Occipital lobe (tissue), 3 donors: ENCODE measurements at places on chromosomes 6 and 20. TPM values are rescaled to one million over a fixed set of nuclear protein-coding genes. Genes with fewer than 3 reads are reported as not detected.

Gene PXMP4
- total RNA-seq: 12.5 TPM

Gene PRL
- total RNA-seq: not detected

DNA sequence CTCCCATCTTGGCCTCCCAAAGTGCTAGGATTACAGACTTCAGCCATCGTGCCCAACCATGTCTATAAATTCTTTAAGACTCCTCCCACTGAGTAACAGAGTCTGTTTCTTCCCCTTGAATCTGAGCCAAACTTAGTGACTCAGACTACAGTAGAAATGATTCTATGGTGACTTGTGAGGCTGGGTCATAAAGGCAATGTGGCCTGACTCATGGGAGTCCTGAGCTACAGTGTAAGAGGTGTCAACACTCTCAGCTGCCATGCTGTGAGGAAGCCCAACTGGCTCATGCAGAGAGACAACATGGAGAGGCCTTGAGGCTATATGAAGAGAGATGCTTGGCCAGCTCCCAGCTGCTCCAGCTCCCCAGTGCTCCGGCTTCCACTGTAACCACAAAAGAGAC, 5.2 kb upstream of the NRSN2 start:
- no peak for DNase-seq

- DNase-seq: no peak
Measured at GRCh38 chr6:74128536-74128935, 432.5 kb downstream of the CD109 start.

Gene LBP
- total RNA-seq: 0.47 TPM

Gene RAET1L
- total RNA-seq: 0.62 TPM

GRCh38 chr6:166415833-166416347, 33.1 kb upstream of the MPC1 start:
- no peak for DNase-seq

DNA sequence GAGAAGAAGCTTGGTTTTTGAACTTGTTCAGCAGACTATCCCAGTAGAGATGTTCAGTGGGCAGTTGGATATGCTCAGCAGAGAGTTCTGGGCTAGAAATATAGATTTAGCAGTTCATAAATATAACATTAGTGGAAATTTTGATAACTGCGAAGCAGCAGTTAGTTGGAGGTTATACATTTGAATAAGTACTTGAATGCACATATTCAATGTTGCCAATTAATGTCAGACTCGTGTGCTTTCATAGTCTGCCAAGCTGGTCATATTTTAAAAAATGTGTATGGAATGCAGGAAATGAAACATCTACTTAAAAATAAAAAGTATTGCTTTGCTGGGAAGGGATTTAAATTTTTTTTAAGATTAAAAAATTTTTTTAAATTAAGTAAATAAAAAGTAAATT, 92.5 kb upstream of the E2F3 start:
- no peak for DNase-seq

DNA sequence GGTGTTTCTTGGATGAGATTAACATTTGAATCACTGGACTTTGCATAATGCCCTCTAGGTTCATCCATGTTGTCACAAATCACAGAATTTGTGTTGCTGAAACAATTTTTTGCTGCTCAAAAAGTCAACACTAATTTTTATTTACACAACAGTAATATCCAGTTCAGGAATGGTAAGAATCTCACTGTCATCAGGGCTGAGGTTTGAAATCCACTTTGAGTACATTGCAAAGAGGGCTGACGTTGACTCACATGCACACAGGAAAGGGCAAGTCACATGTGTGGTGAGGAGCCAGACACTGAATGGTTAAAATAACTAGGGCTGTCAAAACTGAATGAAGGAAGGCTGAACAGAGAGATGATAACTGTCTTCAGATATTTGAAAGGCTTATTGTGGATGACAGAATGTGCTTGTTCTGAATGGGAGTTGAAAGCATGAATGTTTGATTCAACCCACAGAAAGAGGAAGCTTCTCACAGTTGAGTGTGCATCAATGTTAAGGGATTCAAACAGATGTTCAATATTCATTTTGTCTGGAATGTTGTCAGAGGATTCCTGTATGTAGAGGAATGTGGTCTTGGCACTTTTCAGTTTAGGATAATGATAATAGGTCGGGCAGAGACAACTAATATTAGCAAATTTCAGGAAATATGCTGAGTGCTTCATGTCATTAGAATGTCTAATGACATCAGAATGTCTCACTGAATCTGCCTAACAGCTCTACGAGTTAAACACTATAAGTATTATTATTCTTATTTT, 3.6 kb upstream of the ADGRG6 start:
- DNase-seq: no peak

GRCh38 chr6:154479771-154480639, 30.5 kb downstream of the CNKSR3 start:
- no peak for DNase-seq

GRCh38 chr20:1637755-1638154, 17.9 kb upstream of the SIRPB1 start:
- no peak for DNase-seq

Gene CST7
- 0.31 TPM for total RNA-seq

Gene BEND6
- total RNA-seq: 27.1 TPM

GRCh38 chr6:158608221-158608620, 36.3 kb downstream of the DYNLT1 start:
- no peak for DNase-seq

- no peak for DNase-seq
Measured at GRCh38 chr6:158939255-158940159, 60.5 kb downstream of the RSPH3 start.

GRCh38 chr6:50826803-50827202, 8.1 kb downstream of the TFAP2B start:
- DNase-seq: no peak

GRCh38 chr6:70506321-70506720, 60.4 kb upstream of the SDHAF4 start:
- no peak for DNase-seq

- no peak for DNase-seq
Measured at GRCh38 chr6:28748192-28748591, 175.6 kb downstream of the TRIM27 start.

- no peak for DNase-seq
Measured at GRCh38 chr6:25053875-25054371, 118.2 kb upstream of the RIPOR2 start.

Gene ABHD16B
- total RNA-seq: not detected

GRCh38 chr20:58659841-58660240, 8.8 kb downstream of the STX16 start:
- DNase-seq: no peak

- no peak for DNase-seq
Measured at GRCh38 chr20:13101706-13102105, 92.9 kb downstream of the SPTLC3 start.

Gene CLPSL2
- not detected for total RNA-seq

- no peak for DNase-seq
Measured at GRCh38 chr6:150298030-150298380, 70.8 kb upstream of the IYD start.

GRCh38 chr6:112215488-112216284, 38.7 kb downstream of the LAMA4 start:
- DNase-seq: no peak

DNA sequence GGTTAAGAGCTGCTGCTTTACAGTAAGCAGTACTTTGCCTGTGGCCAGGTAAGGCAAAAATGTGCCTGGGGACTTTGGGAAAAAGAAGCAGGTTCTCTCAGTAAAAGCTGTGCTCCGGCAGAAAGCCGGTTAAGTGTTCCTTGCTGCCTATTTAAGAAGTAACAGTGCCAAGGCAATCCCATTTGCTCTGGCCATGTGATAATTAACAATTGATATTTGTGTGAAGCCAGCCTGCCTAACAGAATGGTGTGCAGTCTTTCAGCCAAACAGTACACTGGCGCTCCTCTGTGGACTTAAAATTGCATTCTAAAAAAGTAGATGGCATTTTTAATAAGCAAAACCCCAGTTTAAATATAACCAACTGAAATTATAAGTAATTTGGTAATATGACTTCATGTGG, 430.3 kb downstream of the PLCB1 start:
- no peak for DNase-seq

DNA sequence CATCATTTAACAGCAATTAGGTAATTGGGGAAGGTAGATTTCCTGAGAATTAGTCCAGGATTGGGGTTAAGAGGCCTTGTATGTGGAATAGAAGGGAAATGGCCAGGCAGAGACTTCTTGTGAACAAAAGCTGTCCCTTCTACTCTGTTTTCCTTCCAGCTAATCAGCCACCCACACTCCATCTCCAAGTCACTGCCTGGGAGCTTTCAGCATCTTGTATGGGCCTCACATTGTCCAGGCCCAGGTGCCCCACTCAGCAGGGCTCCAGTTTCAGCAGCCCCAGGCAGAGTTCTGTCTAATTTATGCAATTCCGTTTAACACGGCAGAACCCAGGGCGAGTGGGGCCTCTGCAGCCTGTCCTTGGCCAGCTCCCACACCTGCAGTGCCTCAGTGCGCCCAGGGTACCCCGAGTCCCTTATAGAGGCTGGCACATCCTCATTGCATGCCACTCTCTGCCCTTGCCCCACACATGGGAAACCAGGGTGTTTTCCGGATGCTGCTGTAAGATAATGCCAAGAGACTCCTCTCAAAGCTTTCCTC, 113.0 kb downstream of the EDN3 start:
- DNase-seq: no peak

GRCh38 chr6:43865932-43866645, 96.1 kb downstream of the VEGFA start:
- DNase-seq: no peak

DNA sequence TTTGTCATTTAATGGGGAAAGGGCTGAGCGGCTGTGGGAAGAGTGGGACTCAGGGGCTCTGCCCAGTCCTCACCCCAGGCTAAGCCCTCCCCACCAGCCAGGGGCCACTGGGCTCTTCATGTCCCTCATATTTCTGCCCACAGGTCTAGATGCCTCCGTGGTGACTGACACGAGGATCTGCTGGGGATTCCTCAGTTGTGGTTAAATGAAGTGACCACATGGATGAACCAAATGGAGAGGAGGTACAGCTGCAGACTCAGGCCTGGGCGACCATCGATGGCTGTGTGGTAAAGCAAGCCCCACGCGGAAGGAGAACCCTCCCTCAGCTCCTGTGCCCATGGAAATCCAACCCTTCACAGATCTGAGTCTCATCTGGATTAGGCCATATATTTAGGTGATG, 29.4 kb downstream of the RAET1L start:
- no peak for DNase-seq

Gene TREML1
- not detected for total RNA-seq

Gene FAM120B
- total RNA-seq: 62.4 TPM

- no peak for DNase-seq
Measured at GRCh38 chr6:48611332-48611731, 500.3 kb upstream of the PTCHD4 start.

DNA sequence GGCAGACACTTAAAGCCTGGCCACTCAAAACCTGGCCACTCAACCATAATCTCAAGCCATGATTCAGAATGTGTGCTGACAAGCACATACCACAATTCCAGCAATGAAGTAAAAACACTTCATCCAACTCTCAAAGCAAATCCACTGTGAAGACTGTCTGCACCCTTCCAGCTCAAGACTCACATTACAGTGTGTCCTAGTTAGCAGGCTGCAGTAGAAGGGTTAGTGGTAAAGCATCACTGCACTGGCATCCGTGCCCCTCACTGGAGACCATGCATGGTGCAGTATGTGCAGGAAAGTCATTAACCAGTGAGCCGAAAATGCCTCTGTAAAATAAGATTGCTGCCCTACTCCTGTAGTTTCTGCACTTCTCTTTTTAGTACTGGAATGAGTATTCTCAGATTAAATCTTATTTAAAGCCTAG, 43.4 kb downstream of the SLC23A2 start:
- no peak for DNase-seq

- no peak for DNase-seq
Measured at GRCh38 chr6:8436966-8437365, 1.6 kb upstream of the SLC35B3 start.

- DNase-seq: no peak
Measured at GRCh38 chr6:10874207-10874606, 7.6 kb downstream of the GCM2 start.

DNA sequence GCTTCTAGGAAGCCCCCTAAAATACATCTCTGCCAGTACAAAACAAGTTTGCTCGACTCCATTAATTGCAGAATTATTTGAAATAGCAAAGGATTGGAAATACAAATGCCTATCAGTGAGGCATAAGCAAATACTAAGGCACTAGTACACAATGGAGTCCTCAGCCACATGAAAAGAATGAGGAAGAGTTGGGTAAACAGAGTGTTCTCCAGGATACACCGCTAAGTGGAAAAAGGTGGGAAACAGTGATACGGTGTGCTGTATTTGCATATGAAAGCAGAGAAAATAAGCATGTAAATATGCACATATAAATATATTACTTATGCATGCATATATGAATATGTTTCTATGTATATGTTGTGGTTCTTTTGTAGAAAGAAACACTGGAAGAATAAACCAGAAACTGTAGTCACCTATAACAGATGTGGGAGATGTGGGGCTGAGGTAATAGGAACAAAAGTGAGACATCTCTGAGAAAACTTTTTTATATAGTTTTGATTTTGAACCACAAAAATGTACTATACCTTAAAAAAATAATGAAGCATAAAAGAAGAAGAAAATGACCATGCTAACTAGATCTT, 143.4 kb upstream of the MYLIP start:
- no peak for DNase-seq

Gene TTK
- total RNA-seq: 4.2 TPM

- no peak for DNase-seq
Measured at GRCh38 chr6:153644000-153644399, 395.0 kb upstream of the OPRM1 start.

DNA sequence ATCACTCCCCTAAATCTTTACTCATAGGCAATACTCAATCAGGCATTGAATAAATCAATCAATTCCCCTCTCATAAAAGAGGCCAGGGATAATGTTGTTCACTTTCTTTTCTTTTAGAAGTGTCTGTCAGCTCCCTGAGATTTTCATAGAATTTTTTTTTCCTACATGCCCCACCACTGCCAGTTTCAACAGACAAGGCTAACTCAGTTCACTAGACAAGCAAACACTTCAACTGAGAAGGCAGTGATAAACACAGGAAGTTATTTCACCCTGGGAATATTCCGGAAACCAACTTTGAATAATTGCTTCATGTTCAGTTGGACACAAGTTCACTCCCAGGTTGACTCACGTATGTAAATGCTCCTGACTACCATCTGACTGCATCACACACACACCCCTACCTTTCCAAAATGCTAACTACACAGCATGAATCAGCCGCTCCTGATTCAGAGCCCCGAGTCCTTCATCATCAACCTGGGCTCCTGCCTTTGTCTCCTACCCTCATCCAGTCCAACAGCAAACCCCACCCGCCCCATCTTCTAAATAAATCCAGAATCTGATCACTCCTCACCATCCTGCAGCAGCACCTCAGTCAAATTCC, 143.9 kb downstream of the BCAS1 start:
- no peak for DNase-seq

Gene BTN1A1
- total RNA-seq: not detected

DNA sequence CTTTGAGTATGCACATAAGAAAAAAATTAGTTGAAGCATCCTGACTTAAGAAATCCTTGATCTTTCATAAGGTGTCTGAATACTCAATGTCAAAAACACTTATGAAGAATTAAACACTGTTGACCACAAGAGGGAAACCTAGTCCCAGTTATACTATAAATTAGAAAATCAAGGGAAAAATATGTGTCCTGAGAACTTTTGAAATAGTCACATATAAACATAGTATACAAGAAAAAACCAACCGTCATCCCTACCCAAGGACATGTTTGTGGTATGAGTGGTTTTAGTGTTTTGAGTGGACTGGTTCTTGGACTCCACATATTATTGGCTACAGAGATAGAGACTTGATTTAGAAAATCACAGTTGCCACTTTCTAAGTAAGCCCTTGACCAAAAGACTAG, 7.6 kb upstream of the HLA-DRA start:
- no peak for DNase-seq

- DNase-seq: no peak
Measured at GRCh38 chr6:11754625-11755271, 23.9 kb downstream of the ADTRP start.

Gene IMPG1
- not detected for total RNA-seq
